Astrocyte of the spinal cord (primary cell): ENCODE measurements at places on chromosomes 12 and 14.

GRCh38 chr12:127113945-127114344 lies 1153.0 kb upstream of the TMEM132C start:
- DNase-seq = no peak

- peak; percentile 37 for DNase-seq
Measured at GRCh38 chr12:81558031-81558430, 201.1 kb downstream of the PPFIA2 start.

DNA sequence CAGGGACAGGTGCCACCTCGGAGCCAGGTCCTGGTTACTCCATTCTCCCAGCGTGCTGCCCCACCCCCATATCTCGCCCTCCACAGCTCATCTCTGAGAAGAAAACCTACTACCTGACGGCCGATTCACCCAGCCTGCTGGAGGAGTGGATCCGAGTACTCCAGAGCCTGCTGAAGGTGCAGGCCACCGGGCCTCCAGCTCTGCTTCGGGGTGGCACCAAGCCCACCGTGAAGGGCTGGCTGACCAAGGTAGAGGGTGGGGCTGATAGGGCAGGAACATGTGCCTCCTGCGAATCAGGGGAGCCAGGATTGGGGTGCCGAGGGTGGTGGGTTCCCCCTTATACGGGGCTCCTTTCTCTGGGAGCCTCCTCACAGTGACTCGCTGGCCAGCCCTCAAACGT lies 25.9 kb downstream of the PIGH start:
- DNase-seq = no peak

DNA sequence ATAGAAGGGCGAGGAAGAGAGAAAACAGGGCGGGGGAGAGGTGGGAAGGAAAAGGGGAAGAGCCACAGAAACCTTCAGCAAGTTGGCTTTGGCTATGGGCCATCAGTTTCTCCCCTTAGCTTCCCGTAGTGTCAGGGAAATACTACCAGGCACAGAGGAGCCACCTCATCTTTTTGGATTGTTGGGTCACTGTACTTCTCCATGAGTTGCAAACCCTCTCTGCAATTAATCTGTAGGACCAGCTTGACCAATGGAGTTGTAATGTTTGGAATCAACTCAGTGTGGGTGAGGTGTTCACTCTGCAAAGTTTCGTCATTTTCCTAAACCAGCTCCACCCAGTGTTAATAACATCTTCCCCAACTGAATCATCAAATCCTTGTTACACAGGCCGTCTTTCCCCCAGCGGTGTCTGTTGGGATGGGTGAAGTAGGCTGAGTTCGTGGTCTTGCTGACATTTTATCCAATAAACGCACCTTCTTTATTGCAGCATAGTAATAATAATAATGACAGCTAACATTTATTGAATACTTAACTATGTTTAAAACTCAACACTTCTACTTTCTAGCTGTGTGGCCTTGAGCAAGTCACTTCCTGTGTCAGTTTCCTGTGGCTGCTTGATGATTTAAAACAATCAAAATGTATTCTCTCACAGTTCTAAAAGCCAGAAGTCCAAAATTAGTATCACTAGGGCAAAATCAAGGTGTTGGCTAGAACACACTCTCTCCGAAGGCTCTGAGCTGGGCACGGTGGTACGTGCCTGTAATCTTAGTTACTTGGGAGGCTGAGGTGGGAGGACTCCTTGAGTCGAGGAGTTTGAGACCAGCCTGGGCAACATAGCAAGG lies 8.1 kb upstream of the GLTP start:
- DNase-seq = peak; percentile 89

DNA sequence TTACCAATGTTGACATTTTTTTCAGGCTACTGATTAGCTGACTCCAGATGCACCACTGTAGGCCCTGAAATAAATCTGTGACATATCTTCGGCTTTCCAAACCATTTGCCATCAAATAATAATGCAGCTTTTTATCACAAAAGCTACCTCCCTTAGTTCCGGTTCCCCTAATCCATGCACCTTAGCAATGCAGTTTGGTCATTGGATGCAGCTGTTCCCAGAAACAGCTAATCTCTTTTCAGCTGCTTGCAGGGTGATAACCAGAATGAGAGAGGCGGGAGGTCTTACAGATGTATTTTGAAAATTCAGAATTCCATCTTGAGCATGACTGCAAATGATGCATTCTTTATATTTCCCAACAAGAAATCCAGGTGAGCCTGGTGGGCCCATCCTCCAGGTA lies 646.2 kb downstream of the SOX5 start:
- DNase-seq = no peak

DNA sequence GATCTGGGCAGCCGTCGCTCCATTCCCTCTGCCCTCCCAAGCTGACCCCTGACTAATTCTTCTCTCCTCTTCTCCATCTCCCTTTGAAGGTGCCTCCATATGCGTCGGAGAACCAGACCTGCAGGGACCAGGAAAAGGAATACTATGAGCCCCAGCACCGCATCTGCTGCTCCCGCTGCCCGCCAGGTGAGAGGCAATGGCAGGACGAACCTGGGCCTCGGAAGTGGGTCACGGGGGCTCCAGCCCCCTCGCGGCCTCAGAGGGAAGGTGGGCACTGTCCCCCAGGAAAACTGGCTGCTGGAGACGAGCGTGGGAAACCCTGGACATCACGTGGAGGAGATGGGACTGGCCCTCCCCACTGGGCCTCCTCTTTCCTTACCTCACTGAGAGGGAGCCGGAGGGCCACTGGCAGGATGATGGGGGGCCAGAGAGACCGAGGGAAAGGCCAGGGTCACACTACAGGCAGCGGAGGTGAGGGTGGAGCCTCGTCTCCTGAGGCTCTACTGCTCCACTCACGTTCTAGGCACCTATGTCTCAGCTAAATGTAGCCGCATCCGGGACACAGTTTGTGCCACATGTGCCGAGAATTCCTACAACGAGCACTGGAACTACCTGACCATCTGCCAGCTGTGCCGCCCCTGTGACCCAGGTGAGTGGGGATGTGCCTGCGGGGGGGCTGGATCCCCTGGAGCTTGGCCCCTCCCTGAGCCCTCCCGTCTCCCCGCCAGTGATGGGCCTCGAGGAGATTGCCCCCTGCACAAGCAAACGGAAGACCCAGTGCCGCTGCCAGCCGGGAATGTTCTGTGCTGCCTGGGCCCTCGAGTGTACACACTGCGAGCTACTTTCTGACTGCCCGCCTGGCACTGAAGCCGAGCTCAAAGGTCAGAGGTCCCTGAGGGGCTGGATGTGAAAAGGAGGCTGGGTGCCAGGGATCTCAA lies 806 bp downstream of the LTBR start:
- no peak for DNase-seq

GRCh38 chr12:39626033-39626814 lies 6.6 kb upstream of the ABCD2 start:
- no peak for DNase-seq

GRCh38 chr12:30585877-30586276 lies 109.8 kb downstream of the IPO8 start:
- no peak for DNase-seq

- DNase-seq = no peak
Measured at GRCh38 chr12:104360983-104361707, 57.6 kb downstream of the EID3 start.

DNA sequence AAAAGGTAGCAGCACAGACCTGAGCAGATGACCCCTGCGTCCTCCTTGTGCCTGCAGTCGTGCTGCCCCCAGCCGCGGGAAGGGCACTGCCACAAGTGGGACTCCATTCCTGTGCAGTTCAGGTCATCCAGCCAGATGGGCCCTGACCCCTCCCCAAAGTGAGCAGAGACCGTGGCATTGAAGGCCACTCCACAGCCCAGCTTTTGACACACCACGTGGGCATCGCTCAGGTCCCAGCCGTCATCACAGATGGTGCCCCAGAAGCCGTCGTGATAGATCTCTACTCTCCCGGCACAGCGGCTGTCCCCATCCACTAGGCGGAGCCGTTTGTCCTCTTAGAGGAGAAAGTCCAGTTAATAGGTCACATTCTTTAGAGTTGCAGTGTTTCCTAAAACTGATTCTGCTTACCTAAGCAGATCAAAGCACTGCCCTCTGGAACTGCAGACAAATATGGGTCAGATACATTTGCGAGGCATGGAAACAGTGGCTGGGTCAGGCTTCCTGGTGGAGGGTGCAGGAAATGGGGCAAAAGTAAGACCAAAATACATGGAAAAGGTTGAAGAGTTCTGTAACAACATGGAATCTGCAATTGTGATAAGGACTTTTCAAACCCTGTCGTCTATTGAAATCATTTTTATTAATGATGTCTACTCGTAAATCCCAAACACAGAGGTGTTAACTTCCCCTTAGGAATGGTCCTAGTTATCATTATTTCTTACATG lies 69.4 kb downstream of the CD163L1 start:
- peak; percentile 8 for DNase-seq

DNA sequence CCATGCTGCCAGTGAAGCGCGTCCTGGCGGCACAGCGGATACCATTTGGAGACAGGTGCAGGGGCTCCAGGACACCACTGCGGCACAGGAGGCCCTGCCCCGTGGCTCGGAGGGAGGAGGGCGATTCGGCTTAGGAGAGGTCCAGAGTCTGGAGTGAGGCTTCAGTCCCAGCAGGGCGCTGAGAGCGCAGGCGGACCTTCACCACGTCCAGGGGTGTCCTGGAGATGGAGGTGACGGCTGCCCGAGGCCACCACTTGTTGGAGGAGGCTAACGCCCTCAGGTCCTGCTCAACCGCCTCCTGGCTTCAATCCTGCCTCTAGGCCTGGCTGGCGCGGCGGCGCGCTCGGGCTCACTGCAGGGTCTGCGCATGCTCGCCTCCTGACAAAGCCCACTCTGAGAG lies 45.7 kb downstream of the EIF2S3B start:
- no peak for DNase-seq

DNA sequence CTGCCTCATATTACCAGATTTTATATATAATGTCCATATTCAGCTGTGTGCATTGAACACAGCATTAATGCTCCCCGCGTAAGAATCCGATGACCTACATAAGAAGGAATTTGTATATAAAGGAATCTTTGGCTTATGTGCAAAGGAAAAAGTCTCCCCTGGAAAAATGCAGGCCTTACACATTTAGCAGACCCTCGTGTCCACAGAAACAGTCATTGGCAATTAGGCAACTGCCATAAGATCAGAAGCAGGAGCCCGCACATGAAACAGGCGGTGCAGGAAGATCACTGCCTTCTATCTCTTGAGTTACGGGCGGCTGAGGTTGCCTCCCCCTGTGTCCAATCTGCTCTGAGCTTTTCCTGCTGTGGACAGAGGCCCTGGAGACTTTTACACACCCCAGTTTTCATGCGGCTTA lies 63.2 kb upstream of the RFX4 start:
- no peak for DNase-seq

- no peak for DNase-seq
Measured at GRCh38 chr14:61780125-61780524, 17.9 kb downstream of the SNAPC1 start.

- peak; percentile 22 for DNase-seq
Measured at GRCh38 chr12:88904705-88905104, 324.4 kb upstream of the KITLG start.

DNA sequence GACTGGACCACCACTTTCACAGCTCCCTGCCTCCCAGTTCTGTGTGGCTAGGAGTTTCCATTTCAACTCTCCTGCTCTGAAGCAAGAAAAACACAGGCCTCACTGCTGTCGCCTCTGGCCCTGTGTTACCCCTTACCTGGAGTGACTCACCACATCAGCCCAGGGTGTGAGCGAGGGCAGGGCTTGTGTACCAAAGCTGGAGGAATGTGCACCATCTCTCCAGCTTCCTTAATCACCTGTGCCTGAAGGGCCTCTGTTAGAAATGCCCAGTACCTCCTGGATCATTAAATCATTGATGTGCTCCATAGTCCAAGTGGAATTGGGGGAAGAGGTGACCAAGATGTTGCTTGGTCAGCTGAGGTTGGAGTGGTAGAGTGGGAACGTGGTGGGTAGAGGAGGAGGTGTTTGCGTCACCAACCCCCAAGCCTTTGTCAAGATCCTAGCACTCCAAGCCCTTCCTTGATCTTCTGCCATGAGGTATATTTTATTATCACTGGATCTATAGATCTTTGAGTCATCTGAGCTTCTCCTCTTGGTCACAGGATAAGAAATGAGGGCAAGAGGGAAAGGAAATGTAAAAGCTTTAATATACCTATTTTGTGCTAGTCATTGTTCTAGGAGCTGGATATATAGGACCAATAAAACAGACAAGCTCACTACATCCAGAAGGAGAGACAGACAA lies 51.3 kb downstream of the SSPN start:
- no peak for DNase-seq

GRCh38 chr12:116601933-116602810 lies 43.0 kb downstream of the MAP1LC3B2 start:
- DNase-seq = no peak

- no peak for DNase-seq
Measured at GRCh38 chr14:33918256-33918655, 32.6 kb downstream of the EGLN3 start.

DNA sequence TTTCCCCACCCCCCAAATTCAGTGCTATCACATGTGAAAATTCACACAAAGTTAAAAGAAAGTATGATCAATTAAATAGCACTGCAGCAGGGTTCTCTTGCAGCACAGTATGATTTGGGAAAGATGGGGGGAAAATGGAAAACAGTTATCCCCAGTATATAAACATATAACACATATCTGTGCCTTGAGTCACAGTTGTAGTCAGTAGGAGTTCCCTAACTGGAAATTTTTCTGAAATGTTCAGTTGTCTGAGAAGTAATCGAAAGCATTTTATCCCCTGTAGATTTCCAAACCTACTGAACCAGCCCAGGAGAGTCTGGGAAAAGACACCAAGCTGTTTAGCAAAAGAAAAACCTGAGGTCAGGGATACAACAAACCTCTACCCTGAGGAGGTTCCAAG lies 47.0 kb downstream of the C12orf50 start:
- peak; percentile 58 for DNase-seq

DNA sequence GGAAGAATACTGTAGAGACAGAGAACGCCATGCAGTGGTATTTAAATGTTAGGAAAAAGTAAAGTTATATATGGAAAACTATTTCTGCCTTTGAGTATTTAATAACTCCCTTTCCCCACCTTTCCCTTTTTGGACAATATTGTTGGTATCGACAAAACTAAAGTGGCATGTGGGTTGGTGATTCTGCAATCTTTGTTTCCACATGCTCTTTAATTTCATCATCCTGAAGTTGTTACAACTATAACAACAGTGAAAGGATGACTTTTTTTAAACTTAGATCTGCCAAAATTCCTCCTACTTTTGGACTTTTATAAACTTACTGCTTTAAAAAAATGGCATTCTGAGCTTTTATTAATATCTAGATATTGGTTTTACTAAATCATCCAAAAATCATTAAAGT lies 25.3 kb downstream of the TTC8 start:
- no peak for DNase-seq

DNA sequence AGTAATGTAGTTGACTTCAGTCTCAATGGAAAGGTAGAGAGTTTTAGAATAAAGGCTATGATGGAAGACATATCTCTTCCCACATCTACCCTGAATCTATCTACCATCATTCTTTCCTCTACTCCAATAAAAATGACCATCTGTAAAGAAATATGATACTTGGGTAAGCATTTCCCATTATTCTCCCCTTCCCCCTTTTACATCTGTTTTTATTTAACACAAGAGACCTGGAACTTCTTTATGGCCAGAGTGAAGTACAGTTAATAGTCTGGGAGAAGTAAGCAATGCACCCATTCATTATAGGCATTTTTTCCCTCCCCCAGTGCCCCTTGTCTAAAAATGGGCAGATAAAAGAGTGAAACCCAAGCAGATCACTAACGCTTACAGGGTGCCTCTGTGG lies 6.5 kb downstream of the TPH2 start:
- DNase-seq = no peak

- no peak for DNase-seq
Measured at GRCh38 chr12:52742196-52742580, 35.0 kb downstream of the KRT76 start.

GRCh38 chr12:22121224-22121623 lies 75.2 kb downstream of the CMAS start:
- DNase-seq = no peak
